NCI-H748 treated with DMSO at 0.1 percent for 48 hours (cell line): ENCODE measurements at places on chromosomes 2 and 18.

DNA sequence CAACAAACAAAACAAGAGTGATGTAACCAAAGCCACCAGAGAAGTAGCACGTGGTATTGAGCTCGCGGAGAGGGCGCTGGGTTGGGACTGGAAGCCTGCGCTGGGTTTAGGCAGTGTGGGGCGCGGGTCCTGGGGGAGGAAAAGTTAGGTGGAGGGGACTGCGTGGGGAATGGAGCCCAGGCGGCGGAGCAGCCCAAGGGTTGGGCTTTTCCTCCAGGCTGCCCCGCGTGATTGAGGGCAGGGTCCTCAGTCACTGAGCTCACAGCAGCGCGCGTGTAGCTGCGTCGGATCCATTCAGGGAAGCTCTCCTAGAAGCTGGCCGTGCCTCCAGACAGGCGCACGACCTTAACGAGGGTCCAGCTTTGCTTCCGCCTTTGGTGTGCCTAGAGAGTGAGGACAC, 357.4 kb downstream of the GALR1 start:
- DNase-seq, result no peak

DNA sequence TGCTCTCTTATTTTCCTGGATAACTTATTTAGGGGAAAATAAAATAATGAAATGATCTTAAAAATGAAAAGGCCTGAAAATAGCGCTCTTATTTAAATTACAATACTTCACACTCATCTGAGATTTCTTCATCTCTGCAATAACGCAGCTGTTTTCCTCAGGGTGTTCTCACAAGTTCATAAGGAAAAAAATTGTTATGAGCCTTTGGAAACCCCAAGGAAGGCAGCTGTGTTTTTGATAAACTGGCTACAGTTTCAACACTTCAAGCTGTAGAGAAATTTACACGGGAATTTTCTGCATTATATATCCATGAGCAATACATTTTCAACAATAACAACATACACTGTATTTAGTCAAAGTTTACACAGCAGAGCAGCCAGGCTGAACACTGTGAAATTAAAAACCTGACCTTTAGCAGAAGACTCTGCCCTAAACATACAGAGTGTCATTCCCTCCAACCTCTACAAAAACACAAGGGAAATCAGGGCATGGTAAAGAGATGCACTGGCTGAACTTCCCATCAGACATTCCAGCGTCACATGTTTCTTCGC, 959.6 kb downstream of the SLC4A3 start:
- no peak for DNase-seq

- DNase-seq, result no peak
Measured at GRCh38 chr2:152419944-152420343, 85.0 kb downstream of the FMNL2 start.

GRCh38 chr2:23069156-23069555, 315.8 kb upstream of the KLHL29 start:
- no peak for DNase-seq

DNA sequence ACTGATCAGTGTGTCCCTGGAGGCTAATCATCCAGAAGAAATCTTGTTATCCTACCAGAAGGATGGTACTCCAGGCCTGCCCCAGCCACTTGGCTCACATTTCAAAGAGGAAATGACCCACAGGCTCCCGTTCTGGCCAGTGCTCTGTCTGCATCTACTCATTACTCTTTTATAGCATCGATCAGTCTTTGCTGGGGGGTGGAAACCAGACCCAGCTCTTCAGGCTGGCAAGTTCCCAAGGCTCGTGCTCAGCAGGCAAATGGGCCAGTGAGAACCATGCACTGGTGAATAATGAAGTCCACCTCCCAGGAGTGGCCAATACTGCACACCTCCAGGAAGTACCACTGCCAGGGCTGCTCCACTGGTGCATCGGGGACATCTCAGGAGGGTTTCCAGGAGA, 38.8 kb downstream of the DNER start:
- no peak for DNase-seq

GRCh38 chr2:18871430-18871829, 282.1 kb upstream of the NT5C1B start:
- no peak for DNase-seq

DNA sequence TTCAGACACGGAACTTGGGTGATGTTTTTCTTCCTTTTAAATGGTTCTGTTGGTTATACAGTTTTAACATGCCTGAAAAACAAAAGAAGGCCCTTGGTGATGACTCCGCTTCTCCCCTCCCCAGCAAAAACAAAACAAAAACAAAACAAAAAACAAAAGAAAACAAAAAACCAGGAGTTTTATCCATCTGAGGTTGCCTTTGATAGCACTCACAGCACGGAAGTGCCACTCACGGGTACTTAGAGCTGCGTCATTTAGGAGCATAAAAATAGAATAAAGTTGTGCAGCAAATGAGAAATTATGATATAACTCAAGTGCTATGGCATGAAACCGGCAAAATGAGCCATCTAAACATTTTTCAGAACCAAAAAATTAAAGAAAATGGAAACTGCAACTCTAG, 57.7 kb downstream of the ZEB2 start:
- no peak for DNase-seq

- DNase-seq, result no peak
Measured at GRCh38 chr2:120161190-120161589, 62.0 kb downstream of the TMEM185B start.

GRCh38 chr18:29161429-29161828, 984.5 kb upstream of the CDH2 start:
- DNase-seq, result no peak

GRCh38 chr2:42974169-42974720, 181.9 kb upstream of the HAAO start:
- DNase-seq, result no peak
